Activated naive CD4-positive, alpha-beta T cell treated with anti-CD3 and anti-CD28 coated beads, Interleukin-2, amount 50 U/mL, for 72 hours (primary cell): ENCODE measurements at places on chromosomes 3 and 15. TPM values are rescaled to one million over a fixed set of nuclear protein-coding genes. Genes with fewer than 3 reads are reported as not detected.

DNA sequence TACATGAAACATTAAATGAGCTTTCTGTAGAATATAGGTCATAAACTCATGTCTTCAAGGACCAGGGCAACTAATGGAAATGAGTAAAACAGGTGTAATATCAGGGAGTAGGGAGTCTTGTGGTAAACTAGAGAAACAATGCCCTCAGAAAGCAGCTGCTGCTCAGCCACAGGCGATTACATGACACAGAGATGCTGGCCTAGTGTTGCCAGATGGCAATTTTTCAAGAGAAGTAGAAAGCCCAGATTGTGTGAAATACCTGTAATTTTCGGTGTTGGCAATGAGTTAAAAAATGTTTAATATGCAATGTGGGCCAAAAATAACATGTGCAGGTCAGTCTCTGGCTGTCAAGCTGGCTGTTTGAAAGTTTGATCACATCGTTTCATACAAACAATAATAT lies 23.4 kb downstream of the NCEH1 start:
- DNase-seq: no peak

DNA sequence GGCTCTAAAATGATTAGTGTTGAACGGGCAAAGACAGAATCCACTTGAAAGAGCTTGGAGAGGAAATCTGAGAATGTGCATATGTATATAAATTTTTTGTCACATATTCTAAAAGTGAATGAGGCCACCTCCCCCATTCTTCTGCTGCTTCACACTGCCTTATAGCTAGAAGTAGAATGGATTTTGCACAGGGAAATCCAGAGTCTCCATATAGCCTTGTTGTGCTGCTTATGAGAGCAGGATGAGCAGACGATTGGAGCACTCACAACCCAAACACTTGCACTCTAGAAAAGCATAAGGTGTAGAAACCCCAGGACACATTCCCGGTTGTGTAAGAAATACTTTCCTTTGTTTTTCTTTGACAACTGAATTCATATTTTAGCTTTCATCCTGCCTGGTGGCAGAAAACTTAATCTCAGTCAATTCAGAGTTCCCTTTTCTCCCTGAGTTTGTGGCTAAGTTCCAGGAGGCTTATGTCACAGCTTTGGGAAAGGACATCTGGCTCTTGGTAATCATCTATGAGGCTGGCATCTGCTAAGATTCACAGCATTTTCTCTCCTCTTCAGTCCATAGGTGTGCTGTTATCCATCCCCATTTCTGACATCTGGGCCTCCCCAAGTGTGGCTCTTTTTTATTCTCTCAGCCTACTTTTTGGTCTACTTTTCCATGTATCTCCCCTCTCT lies 188.4 kb upstream of the PFN2 start:
- DNase-seq: no peak

DNA sequence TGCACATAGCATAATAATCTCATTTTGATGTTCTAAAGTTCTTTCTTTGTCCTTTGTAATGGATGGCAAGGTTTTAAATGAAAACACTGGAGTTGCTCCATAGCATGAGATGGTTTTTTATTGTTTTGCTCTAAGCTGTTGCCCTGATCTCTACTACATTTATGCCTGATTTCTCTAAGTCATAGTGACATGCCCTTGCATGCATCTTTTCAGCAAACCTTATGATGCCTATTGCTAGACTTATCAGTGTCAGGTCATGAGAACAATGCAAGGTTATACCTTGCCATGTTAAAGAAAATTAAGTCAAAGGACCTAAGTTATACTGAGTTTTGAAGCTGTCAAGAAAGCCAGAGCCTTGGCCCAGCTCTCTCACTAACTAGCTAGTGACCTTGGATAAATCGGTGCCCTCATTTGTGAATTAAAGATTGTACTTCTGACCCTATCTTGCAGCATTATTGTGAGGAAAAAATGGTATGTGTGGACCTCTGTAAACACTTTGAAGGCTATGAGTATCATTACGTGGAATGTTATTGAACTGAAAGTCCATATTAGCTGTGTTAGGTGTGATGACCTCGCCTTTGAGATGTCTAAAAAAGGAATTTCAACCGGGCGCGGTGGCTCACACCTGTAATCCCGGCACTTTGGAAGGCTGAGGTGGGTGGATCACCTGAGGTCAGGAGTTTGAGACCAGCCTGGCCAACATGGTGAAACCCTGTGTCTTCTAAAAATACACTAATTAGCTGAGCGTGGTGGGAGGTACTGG lies 256.4 kb upstream of the UBE2E1 start:
- no peak for DNase-seq

DNA sequence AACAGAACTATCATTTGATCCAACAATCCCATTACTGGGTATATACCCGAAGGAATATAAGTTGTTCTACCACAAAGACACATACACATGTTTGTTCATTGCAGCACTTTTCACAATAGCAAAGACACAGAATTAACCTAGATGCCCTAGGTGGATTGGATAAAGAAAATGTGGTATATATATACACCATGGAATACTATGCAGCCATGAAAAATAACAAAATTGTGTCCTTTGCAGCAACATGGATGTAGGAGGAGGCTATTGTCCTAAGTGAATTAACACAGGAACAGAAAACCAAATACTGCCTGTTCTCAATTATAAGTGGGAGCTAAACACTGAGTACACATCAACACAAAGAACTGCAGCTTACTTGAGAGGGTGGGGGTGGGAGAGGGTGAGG lies 142.5 kb downstream of the IL20RB start:
- DNase-seq: no peak

- DNase-seq: no peak
Measured at GRCh38 chr3:139157161-139157932, 112.7 kb upstream of the PRR23C start.

GRCh38 chr3:152768478-152768877 lies 66.5 kb upstream of the P2RY1 start:
- no peak for DNase-seq

GRCh38 chr3:198030125-198030524 lies 70.1 kb downstream of the LMLN start:
- DNase-seq: no peak

- DNase-seq: no peak
Measured at GRCh38 chr3:11739706-11740105, 96.0 kb upstream of the VGLL4 start.

GRCh38 chr15:29480278-29480677 lies 210.7 kb upstream of the NSMCE3 start:
- no peak for DNase-seq

DNA sequence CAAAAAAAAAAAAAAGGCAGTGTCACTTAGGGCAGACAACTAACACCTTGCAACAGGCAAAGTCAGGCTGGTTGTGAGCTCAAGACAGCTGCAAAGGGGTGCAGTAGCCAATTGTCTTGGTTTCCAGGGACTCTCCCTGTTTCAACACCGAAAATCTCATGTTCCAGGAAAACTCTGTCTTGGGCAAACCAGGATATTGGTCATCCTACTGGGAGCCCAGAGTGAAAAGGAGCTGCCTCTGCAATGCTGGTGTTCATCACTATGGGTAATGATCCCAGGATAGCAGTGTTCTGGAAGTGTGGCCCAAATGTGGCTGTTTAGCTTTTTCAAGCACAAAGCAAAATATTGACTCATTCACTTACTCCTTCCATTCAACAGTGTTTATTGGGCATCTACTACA lies 82.6 kb downstream of the ARHGAP31 start:
- DNase-seq: no peak

DNA sequence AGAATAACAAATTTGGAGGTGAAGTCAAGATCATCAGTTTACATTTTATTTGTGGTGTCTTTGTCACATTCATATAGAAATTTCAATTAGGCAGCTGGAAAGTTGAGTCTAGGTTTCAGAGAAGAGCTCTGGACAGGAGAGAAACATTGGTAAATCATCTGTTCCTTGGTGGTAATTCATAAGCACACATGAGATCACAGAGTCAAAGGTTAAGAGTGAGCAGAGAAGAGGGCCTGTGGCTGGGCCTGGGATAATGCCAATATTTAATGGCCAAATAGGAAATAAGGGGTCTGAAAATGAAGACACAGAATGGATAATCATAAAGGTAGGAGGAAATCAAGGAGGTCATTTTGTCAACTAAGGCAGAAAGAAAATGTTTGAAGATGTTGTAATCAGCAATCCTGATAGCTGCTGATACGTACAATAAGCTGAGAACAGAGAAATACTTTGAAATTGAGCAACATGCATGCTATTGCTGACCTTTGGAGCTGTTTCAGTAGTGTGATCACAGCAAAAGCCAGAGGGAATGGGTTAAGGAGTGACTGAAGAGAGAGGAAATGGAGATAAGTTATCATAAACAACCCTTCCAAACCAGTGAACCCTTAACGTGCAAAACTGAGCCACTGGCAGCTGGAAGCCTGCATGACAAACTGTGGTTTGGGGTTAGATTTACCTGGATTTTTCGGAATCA lies 692.8 kb downstream of the AGBL1 start:
- no peak for DNase-seq

Gene FBXL2
- not detected for total RNA-seq

Gene AMIGO3
- not detected for total RNA-seq

Gene MKRN2OS
- total RNA-seq: not detected

Gene B4GALT4
- total RNA-seq: 13.8 TPM

Gene TGM4
- not detected for total RNA-seq

Gene LRTM1
- not detected for total RNA-seq

Gene HPS3
- 23.2 TPM for total RNA-seq
